ENCODE measurements at places on chromosomes 5 and 9.

DNA sequence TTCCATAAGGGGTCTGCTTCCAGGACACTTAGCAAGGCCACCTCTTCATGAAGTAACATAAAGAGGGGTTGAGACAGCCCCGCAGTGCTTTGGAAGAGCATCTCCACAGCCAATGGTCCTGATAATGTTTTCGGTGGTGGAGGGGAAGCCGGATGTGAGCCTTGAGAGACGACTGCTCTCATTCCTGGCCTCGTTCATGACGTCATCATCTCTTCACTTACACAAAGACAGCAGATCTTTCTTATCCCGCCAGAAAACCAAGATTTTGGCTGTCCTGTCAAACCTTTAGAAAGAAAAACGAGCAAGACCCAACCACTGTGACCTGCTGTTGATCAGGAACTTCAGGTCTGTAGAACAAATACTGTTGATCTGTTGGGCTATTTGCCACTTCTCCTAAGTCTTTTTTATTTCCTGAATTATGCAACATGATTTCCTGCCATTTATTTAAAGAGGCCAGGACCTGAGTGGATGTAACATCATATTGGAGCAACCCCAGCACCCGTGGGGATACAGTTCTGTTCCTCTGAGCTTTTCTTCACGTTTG is 89.0 kb upstream of the IRX2 start:
- no peak for DNase-seq

- DNase-seq = no peak
These were observed 255.3 kb downstream of the FSTL4 start for GRCh38 chr5:133356984-133357421.

DNA sequence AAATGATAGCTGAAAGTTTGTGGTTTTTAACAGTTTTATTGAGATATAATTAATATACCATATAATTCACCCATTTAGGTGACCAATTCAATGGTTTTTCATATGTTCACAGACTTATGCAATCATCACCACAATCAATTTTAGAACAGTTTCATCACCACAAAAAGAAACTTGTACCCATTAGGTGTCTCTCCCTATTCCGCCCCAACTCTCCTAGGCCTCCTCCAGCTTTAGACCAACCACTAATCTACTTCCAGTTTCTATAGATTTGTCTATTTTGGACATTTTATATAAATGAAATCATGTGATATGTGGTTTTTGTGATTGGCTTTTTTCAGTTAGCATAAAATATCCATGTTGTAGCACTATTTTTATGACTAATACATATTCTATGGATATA is 38.6 kb downstream of the YTHDC2 start:
- DNase-seq = no peak

DNA sequence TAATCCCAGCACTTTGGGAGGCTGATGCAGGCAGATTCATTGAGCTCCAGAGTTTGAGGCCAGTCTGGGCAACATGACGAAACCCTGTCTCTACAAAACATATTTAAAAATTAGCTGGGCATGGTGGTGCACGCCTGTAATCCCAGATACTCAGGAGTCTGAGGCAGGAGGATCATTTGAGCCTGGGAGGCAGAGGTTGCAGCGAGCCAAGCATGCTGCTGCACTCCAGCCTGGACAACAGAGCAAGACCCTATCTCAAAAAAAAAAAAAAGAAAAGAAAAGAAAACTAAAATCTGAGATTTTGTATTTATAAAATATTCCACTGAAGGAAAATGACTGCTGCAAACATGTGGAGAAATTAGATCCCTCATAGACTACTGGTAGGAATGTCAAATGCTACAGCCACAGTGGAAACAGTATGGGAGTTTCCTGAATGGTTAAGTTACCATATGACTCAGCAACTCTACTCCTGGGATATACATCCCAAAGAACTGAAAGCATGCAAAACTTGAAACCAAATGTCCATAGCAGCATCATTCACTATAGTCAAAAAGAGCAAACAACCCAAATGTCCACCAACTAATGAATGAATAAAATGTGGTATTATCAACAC is 106.1 kb downstream of the UBAP2 start:
- DNase-seq = no peak

DNA sequence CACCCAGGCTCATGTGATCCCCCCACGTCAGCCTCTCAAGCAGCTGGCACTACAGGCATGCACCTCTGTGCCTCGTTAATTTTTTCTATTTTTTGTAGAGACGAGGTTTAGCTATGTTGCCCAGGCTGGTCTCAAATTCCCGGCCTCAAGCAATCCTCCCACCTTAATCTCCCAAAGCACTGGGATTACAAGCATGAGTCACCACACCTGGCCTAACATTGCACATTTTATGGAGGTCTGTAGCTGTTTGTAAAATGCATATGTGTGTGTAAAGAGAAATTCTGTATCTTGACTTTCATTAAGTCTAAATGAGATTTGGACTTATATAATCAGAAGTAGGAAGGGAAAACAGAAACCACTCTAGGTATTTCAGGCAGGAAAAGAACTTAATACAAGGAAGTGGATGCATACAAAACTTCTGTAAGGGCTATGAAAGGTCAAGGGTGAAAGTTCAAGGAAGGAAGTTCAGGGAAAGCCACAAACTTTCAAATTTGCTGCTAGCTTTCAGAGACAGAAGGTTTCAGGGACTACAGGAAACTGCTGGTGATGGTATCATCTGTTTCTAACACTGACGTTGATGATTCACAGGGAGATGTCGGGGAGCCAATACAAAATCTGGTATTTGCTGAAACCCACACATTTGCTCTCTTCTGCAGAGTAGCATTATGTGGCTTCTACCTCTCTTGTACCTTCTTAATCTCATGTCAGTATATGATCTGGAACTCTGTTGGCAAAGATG is 209.4 kb downstream of the PIK3R1 start:
- no peak for DNase-seq

- DNase-seq = no peak
These were observed 3.6 kb upstream of the NKX2-5 start for GRCh38 chr5:173238312-173239232.

GRCh38 chr5:157382996-157383800 is 76.8 kb upstream of the NIPAL4 start:
- DNase-seq = no peak

DNA sequence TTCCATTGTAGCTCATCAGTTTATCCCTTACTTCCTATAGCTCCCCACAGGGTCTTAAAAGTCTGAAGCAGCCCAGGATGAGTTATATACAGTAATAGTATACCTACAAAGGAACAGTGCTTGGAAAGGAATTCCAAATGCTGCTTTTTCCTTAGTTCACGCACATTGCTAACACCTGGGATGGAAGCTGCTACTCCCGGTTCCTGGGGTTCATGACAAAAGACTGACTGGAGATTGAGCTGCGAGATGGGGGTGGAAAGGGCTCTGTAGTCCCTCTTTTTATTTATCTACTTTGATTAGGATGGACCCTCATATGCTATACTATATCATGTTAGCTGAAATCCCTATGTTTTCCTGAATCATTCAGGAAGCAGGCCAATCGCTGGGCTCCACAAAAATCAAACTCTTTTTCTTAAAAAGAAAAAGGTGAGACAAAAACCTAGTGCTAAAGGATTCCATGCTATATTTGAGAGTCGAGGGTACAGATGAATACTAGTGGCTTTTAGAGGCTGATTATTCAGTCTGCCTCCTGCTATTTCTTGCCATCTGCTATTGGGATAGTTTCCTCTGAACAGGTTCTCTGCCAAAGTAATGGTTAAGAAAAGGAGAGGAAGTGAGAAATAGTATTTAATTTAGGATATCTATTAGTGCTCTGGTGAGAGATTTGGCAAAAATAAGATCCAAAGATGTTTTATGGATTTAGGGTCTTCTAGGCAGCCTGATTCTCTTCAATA is 81.2 kb downstream of the MRPS27 start:
- no peak for DNase-seq

GRCh38 chr5:130546211-130546610 is 618.8 kb downstream of the HINT1 start:
- DNase-seq = no peak

GRCh38 chr5:76964060-76964459 is 11.2 kb downstream of the CRHBP start:
- no peak for DNase-seq

GRCh38 chr5:36089989-36090388 is 23.3 kb upstream of the UGT3A2 start:
- DNase-seq = no peak

DNA sequence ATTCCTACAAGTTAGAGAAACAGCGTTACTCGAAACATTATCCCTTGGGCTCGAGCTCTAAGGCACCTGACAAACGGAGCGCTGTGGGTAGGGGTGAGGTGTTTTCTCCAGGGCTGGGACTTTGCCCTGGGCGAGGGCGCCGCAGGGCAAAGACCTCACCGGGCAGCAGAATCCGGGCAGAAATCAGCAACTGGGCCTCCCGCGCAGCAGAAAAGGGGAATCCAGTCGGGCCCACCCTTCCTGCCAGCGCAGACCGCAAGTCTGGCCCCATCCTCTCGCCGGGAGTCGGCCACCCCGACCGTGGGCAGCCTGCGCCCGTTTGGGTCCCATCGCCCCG is 430 bp upstream of the MSH3 start:
- peak; percentile 0 for DNase-seq

DNA sequence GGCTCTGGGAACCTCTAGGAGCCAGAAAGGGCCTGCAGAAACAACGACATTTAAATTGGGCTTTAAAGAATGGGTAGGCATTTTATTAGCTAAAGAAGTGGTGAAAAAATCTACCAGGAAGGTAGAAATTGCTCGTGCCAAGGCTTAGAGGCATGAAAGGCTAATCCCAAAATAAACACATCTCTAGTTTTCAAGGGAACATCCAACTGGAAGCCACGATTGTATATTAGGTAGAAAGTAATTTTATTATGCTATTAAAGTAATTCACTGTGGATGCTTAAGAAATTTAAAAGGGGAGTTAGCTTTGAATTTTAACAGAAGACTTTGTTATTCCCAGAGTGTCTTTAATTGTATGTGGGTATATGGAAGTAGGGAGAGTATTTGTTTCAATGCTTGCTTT is 17.5 kb upstream of the CNTLN start:
- DNase-seq = no peak

- no peak for DNase-seq
These were observed 490.3 kb downstream of the ARHGEF28 start for GRCh38 chr5:74116266-74116665.

GRCh38 chr5:129113867-129114266 is 19.3 kb downstream of the ISOC1 start:
- no peak for DNase-seq

DNA sequence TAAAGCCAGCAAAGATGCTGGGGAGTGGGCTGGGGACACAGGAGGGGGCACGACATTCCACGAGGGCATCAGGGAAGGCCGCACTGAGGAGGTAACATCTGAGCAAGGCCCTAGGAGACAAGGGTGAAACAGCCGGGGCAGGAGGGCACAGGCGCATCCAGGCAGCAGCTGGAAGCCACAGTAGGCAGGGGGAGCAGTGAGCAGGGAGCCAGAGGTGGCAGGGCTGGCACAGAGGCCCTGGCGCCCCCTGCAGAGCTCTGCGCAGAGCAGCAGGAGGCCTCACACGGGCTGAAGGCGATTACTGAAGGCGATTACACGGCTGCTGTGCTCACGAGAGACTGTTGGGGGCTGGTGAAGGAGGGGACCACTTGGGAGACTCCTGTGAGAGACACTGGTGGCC is 15.4 kb downstream of the LMAN2 start:
- no peak for DNase-seq

GRCh38 chr9:2317591-2317990 is 302.4 kb downstream of the SMARCA2 start:
- DNase-seq = no peak

DNA sequence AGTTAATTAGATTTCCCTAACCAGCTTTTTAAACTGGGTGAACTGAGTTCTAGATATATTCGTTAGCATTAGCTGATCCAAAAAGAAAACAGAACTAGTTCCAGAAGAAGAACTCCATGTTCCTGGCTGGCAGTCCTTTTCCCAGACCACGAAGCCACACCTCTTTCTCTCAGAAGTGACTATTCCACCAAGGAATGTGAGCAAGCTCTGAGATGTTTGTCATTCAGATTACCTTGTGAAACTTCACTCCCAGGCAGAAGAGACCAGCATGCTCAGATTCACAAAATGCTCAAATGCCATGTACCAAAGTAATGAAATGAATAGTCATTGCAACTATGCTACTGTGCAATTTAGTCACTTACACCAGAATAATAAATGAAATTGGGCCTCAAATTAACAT is 4.4 kb upstream of the SSBP2 start:
- no peak for DNase-seq

- no peak for DNase-seq
These were observed 9.7 kb upstream of the ZNF354A start for GRCh38 chr5:178740181-178740557.

- no peak for DNase-seq
These were observed 45.6 kb downstream of the S1PR3 start for GRCh38 chr9:89036891-89037290.

DNA sequence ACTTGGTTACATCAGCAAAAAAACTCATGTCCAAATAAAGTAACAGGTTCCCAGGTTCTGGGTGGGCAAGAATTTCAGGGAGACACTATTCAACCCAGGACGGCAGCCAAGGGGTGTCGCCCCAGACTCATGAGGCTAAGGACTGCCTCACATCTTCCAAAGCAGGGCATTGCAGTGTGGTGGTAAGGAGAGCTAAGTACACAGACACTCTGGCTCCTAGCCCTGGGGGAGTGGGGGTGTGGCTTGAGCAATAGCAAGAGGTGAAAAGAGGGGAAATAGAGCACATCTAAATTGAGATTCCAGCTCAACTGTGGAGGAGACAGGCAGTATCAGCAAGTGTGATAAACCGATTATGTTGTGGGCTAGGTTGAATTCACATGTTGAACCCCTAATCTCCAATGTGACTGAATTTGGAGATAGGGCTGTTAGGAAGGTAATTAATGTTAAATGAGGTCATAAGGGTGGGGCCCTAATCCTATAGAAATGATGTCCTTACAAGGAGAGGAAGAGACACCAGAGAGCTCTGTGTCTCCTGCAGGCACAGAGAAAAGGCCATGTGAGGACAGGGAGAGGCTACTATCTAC is 49.9 kb upstream of the MARCHF11 start:
- DNase-seq = no peak

- DNase-seq = no peak
These were observed 96.3 kb upstream of the TMEM161B start for GRCh38 chr5:88364991-88365390.

DNA sequence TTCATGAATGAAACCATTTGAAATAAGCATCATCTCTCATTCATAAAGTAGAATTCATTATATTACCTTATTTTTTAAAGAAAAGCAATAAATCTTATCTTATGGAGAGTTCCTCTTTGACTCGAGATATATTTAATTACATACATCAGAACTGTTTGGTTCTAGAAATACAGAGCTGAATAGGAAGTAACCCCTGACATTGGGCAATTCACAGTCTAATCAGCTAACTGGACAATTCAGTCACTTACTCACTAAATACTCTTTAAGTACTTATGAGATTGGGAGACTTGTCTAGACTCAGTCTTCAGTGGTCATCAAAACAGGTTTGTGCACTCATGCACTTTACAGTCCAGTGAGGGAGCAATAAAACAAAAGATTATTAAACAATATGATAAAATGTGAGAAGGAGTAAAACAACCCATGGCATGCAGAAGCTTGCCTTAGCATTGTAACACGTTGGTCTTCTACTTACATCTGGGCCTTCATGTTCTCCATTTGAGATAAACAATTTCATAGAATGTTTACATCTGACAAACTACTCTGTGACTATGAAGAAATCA is 11.5 kb upstream of the FBXO38 start:
- DNase-seq = no peak
